Endothelial cell (in vitro differentiated cells): ENCODE measurements at places on chromosomes 5 and 9.

DNA sequence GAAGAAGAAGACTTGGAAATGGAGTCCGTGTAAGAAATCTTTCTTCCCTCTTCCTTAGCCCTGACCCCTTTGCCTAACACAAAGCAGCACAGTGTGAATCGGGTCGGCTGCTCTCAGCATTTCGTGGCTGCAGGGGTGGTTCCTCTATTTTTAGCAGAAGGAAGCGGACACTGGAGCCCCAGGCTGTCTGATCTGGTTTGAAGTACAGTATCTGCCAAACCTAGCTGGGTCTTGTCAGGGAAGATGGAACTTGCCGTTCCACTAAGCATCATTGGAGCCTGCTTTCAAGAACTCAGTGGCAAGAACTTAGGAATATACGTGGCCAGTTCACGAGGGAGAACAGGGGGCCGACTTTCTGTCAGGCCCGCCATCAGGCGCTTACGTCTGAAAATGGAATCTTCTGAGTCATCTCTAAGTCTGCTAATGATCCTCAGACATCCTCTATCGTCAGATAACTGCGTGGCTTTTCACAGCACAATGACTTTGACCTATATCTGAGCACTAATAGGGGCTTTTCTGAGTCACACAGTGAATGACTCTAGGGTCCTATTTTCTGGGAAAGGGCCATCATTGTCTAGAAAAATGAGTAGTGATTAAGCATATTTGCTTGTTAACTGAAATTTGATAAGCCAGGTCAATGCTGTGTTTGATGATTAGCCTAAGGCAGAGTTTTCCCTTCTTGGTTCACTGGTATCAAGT is 43.3 kb upstream of the NCS1 start:
- DNase-seq, result no peak

DNA sequence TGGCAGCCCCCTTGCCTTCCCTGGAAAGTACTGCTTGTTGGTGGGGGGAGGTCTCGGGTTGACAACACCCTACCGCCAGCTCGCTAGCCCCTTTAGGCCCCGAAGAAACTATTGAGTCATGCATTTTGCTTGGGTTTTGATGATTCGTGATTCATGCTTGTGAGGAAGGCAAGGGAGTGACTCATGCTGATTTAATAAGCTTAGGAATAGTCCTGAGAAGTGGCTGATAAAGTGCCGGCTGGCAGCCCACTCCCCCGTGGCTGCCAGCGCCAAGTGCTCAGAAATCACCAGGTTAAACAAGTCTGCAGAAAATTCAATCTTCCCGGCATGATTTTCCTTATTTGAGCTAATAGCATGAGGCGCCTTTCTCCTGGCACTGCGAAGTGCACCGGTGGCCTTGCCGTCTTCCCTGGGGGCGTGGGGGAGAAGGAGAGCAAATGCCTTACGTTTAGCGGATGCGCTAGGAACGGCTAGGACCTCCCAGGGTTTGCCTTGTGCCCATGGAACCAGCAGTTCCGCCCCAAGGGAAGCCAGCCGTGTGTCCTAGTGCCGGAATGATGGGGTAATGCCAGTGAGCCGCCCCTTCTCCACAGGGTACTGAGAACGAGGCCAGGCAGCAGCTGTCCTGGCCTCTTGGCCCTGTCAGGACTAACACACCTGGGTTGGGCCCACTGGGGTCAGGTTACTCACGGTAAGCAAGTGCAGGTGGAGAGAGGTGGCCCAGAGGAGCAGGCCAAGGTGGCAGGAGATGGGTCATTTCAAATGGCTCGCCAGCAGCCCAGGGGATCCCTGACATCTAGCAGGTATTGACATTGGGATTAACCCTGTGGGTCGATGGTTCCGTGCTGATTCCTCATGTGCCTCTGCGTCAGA is 151.9 kb downstream of the MACROH2A1 start:
- DNase-seq, result no peak

DNA sequence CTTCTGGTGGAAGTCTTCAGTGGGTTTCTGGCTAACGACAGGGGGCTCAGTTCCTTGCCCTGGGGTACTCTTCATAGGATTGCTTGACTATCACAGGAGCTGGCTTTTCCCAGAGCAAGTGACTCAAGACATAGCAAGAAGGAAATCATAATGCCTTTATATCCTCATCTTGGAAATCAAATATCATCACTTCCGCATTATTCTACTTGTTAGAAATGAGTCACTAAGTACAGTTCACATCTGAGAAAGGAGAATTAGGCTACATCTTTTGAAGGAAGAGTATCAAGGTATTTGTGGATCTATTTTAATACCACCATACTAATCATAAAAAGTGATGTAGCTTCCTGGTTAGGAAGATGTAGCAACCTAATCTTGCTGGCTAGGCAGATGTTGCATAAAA is 148.2 kb upstream of the RAI14 start:
- DNase-seq, result no peak

GRCh38 chr5:78264600-78264999 is 29.9 kb downstream of the AP3B1 start:
- no peak for DNase-seq

GRCh38 chr5:98771382-98772109 is 1.9 kb upstream of the RGMB start:
- DNase-seq, result peak; percentile 68

DNA sequence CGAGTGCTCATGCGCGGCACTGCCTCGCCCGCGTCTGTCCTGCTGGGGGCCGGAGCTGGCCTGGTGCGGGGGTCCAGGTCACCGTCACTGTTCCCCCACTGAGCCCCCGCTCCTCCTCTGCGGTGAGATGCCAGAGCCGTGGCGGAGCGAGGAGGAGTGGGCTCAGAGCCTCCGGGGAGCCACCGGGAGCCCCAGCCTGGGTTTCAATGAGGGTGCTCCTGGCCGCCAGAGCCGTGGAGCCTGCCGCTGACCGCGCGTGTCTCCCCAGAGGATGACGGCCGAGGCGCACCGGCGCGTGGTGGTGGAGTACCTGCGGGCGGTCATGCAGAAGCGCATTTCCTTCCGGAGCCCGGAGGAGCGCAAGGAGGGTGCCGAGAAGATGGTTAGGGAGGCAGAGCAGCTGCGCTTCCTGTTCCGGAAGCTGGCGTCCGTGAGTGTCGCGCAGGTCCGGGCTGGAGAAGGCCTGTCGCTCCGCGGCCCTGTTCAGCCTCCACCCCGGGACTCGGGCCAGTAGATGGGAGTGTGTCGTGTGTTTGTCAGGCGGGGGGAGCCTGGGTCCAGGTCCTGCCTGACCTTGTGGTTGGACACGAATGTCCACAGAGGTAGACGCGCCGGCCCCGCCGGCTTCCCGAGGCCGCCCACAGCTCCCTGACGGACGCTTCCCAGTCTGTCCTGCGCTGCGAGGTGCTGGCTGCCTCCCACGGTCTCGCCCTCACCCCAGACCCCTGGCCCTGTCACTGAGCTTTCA is 22.0 kb downstream of the EXOC3 start:
- no peak for DNase-seq

GRCh38 chr9:134475011-134475790 is 148.9 kb downstream of the RXRA start:
- peak; percentile 28 for DNase-seq

GRCh38 chr5:181043285-181044092 is 3.4 kb downstream of the BTNL9 start:
- DNase-seq, result no peak

- peak; percentile 72 for DNase-seq
Measured at GRCh38 chr5:35777358-35778087, 79.2 kb upstream of the IL7R start.

GRCh38 chr9:129726322-129727160 is 26.3 kb downstream of the PTGES start:
- peak; percentile 79 for DNase-seq

GRCh38 chr9:129138144-129138462 is 26.9 kb downstream of the PTPA start:
- DNase-seq, result no peak

- no peak for DNase-seq
Measured at GRCh38 chr9:127905788-127906191, 6.4 kb upstream of the ST6GALNAC6 start.

DNA sequence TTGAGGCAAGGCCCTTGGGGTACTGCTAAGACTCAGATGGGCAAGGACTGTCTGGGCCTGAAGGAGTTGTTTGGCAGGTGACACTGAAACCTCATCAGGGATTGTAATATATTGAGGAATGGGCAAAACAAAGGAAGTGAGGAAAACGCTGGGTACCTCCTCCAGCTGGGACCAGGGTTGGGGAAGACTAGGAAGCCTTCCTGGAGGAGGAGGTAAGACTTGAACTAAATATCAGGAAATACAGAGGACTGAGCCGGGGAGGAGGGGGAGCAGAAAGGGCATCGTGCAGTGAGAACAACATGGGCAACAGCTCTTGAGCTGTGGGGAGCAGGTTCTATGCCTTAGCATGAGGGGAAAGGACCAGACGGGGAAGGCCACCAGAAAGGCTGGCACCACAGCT is 144.0 kb downstream of the GABBR2 start:
- DNase-seq, result no peak

GRCh38 chr5:177198738-177199137 is 65.2 kb downstream of the NSD1 start:
- no peak for DNase-seq

- DNase-seq, result no peak
Measured at GRCh38 chr5:142767911-142768310, 2.3 kb upstream of the ARHGAP26 start.

GRCh38 chr9:26520141-26520540 is 372.5 kb downstream of the CAAP1 start:
- no peak for DNase-seq

GRCh38 chr9:100674419-100675122 is 96.7 kb downstream of the CAVIN4 start:
- DNase-seq, result no peak

DNA sequence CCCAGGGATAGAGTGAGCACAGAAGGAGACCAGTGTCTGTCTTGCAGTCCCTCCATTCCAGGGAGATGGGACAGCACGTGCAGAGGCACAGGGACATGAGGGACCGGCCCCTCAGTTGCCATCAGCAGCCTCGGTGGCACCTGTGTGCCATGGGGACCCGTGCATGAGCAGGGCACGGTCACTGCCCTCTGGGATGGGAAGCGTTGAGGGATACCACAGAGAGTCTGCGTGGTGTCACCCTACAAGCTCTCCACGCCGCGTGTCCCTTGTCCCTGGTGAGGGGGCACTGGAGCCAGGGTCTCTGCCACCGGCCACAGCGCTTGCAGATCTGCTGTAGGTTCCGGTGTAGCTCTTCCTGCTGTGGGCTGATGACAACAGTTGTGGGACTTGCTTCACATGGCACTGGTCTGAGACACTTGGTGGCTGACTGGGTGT is 108.1 kb downstream of the CACNA1B start:
- DNase-seq, result no peak

DNA sequence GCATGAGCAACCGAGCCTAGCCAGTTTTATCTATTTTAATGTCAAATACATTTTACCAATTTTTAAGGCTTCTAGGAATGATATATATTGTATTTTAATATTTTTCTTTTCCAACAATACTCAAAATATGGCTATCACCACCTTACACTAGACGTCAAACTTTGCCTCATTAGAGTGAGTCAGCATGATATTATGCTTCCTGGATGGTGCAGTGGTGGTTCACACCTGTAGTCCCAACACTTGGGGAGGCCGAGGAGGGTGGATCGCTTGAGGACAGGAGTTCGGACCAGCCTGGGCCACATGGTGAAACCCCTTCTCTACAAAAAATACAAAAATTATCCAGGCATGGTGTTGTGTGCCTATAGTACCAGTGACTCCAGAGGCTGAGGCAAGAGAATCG is 7.3 kb upstream of the CDC14B start:
- DNase-seq, result no peak

GRCh38 chr9:118612201-118612600 is 757.0 kb downstream of the BRINP1 start:
- no peak for DNase-seq

DNA sequence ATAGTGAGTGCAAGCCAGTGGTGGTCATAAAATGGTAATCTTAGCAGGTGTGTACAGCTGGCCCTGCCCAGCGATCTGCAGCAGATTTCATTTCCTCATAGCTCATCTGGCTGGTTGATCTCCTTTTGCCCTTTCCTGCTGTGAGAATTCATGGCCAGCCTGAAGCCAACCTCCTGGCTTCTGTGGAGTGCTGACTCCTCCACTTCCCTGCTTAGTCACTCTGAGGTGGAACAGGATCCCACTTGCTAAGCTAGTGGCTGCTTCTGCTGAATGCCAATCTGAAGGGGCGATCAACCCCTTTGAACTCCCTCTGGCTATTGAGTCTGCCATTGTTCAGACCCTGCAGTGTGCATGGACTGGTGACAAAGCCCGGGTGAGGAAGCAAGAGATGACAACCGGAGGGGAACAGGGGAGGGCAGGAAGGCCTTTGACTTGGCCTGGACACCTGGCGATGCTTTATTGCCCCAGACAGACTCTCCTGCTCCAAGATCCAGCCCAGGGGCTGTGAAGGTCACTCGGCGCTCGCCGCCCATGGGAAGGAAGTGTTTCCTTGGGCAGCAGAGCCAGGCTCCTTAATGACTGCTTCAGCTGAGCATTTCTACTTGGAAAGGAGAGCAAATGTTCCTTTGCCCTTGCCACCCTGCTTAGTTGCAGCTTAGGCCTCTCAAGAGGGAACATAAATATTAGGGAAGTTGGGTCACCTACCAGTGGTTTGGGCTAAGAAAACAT is 341.1 kb downstream of the ZSWIM6 start:
- no peak for DNase-seq

DNA sequence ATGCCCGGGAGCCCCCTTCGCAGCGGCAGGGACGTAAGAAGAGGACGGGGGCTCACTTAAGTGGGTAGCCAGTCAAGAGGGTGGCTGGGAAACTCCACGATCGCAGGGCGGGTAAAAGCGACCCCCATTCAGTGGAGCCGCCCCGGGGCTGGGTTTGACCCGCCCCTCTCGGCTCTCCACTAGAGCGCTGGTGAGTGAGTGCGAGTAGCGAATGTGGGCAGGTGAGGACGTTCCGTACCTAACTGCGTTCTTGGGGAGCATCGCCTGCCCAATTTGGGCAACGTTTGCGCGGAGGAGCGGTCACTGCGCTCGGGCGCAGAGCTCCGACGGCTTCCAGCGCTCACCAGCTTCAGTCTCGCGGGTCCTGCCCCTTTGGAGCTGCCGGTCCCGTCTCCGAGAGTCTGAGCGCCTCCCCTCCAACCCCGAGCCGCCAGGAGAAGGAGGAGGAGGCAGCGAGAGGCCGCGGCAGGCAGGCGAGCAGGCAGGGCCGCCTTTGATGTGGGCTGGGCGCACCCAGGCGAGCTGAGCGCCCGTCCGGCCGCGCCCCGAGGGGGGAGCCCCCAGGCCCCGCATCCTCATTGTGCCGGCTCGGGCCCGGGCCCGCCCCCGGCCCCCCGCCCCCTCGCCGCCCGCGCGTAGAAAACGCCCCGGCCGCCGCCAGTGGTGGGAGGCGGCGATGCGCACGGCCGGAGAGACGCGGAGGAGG is at the start of gene FGF18:
Gene FGF18, plus strand, starts transcription at position 666 of the 706 bp plus-strand sequence. CDS start 553 bp downstream, outside the sequence.
- peak; percentile 49 for DNase-seq
